Activated T-cell treated with anti-CD3 and anti-CD28 coated beads for 24 hours (primary cell): ENCODE measurements at places on chromosomes 3 and 15.

DNA sequence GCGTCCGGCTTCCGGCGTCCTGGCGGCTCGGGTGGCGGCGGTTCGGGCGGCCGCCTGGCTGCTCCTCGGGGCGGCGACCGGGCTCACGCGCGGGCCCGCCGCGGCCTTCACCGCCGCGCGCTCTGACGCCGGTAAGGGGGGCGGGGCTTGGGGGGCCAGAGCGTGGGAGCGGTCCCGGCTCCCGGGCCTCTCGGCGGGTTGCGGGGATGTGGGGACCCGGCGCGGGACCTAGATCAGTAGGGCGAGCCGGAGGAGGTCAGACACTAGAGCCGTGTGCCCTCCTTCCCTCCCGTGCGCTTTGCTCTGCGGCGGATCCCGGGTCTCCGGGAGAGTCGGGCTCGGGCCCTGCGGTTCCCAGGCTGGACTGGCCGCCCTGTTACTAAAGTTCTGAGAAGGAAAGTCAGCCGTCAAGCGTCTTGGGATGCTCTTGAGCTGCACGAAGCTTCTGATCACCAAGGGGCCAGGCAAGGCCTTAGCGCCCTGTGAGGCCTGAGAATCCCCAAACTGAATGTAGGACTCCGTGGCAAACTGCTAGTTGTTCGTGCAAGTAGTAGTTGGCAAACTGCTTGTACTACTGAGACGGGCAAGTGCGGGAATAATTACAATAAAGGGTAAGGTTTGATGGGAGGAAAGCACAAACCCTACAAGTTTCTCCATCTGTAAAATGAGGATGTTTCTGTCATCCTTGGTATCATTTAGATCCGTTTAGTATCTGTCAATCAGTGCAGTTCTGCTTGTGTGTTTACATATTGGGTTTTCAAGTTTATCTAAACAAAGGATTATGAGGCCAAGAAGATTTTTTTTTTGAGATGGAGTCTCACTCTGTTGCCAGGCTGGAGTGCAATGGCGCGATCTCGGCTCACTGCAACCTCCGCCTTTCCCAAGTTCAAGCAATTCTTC, 587 bp downstream of the PIGX start:
- DNase-seq = peak; percentile 63

DNA sequence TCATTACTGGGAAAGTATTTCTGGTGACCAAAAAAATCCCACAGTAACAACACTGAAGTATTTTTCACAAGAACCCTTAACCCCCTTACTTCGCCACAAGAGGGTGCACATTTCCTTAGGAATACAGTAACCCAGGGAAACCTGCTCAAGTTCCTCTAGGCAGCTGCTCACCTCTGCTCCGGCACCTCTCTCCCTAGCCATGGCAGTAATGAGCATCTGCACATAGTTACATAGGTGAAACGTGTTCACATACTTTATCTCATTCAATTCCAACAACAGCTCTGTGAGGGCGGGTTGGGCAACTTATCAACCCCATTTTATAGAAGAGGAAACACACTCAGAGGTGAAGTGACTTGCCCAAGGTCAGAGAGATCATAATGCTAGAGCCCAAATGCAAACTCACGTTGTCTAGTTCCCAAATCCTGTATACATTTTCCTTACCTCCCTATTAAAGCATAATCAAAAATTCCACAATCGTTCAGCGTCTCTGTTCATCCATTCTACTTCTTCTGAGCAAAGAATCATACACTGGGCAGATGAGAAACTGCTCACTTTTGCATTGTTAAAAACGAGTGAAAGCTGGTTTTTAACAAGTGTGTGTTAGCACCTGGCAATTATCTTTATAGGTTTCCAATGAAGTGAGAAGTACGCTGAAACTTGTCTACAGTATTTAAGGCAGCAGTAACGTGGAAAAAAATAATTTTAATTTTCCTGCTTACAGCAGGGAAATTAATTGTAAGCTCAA, 90.7 kb downstream of the IGF2BP2 start:
- no peak for DNase-seq

- DNase-seq = no peak
These were observed 3.4 kb downstream of the CCDC13 start for GRCh38 chr3:42769477-42770131.

DNA sequence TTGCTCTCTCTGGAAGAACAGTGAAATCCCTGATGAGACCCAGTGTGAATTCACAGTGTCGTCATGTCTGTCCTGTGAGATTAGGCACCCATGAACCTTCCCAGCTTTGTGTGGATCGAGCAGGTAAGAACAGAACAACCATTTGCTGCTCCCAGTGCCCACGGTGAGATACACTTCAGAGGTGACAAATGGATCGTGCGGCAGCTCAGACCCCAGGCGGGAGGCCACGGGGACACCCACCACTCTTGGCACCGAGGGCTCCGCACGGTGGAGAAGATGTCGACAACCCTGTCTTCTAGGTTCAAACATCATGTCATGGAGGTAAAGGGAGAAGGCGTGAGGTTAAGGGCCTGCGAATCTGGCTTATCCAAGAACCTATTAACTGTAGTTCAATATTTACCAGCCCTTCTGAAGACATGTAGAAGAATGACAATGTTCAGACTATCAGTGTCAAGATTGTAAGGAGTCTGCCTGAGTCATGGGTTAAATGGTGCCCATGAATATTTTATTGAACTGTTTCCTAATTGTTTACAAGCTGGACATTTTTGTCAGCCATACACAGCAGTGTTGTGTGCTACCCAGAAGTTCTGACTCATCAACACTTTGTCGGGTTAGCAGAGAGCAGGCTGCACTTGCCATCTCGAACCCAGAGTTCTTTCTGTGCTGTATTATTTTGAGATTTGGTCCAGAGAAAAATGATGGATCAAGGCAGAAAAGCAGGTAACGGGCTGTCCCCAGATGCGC, 15.5 kb upstream of the PCSK6 start:
- DNase-seq = no peak

GRCh38 chr15:79025802-79026201, 64.8 kb downstream of the RASGRF1 start:
- no peak for DNase-seq

- DNase-seq = no peak
These were observed 16.2 kb downstream of the FYCO1 start for GRCh38 chr3:45979378-45979777.

- DNase-seq = no peak
These were observed 122.0 kb upstream of the HACD2 start for GRCh38 chr3:123706871-123707270.

- no peak for DNase-seq
These were observed 153.9 kb downstream of the BBX start for GRCh38 chr3:107676469-107677309.

GRCh38 chr15:74438721-74439316, 5.1 kb upstream of the SEMA7A start:
- DNase-seq = peak; percentile 74

DNA sequence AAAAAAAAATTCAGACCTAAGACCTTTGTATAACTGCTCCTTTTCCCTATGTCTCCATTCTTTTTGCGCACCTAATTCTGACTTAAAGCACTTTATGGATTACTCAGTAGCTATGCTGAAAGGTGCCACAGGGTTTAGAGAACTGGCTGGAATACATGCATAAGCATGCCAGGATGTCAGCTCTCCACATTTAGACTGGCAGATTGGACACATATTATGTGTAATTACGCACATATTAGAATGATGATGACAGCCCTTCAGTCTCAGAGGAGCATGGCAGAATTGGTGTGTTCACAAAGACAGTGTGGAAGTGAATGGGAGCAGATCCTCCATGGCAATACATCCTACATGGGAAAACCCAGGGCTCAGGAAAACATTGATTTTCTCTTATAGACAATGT, 108.1 kb upstream of the LSAMP start:
- no peak for DNase-seq

GRCh38 chr15:55222588-55222987, 25.8 kb upstream of the RSL24D1 start:
- DNase-seq = no peak

GRCh38 chr3:74603292-74603691, 11.2 kb downstream of the CNTN3 start:
- no peak for DNase-seq
